ENCODE measurements at places on chromosomes 12 and 14. TPM values are rescaled to one million over a fixed set of nuclear protein-coding genes. Genes with fewer than 3 reads are reported as not detected.

The IGF1 gene
- 12.5 TPM for total RNA-seq

The GALNT6 gene
- 1.6 TPM for total RNA-seq

The OVCH1 gene
- under 0.01 TPM for total RNA-seq

The LRRC10 gene
- 0.52 TPM for total RNA-seq

The TAS2R14 gene
- 6.8 TPM for total RNA-seq

The STXBP6 gene
- total RNA-seq = 17.7 TPM

The OR6C2 gene
- not detected for total RNA-seq

The IRAK4 gene
- 7.3 TPM for total RNA-seq

The NDRG2 gene
- total RNA-seq = 162 TPM

The CACNA1C gene
- total RNA-seq = 7.3 TPM

The KERA gene
- total RNA-seq = 56.4 TPM

The RNASE8 gene
- not detected for total RNA-seq

The PPM1H gene
- total RNA-seq = 4.2 TPM

The ASB2 gene
- total RNA-seq = 16.2 TPM

The FAM181A gene
- total RNA-seq = not detected

The HIGD1C gene
- not detected for total RNA-seq

The GALNT16 gene
- total RNA-seq = 8.4 TPM

The SELPLG gene
- 3.7 TPM for total RNA-seq

The GAPDH gene
- total RNA-seq = 5,507 TPM

The SLC25A21 gene
- 2.1 TPM for total RNA-seq

The FAM186B gene
- not detected for total RNA-seq

The PTGER2 gene
- 1.6 TPM for total RNA-seq

The TROAP gene
- 3.1 TPM for total RNA-seq

The RIMBP2 gene
- 2.6 TPM for total RNA-seq

The MANSC4 gene
- not detected for total RNA-seq

The SLCO1B1 gene
- total RNA-seq = not detected

The GPN3 gene
- 21.4 TPM for total RNA-seq

The PELI2 gene
- 7.8 TPM for total RNA-seq

The CLEC4C gene
- not detected for total RNA-seq

The PAX9 gene
- 0.52 TPM for total RNA-seq

The RPL10L gene
- not detected for total RNA-seq

The CINP gene
- 24.0 TPM for total RNA-seq

The RPGRIP1 gene
- total RNA-seq = not detected

The SPIC gene
- total RNA-seq = not detected

The A2M gene
- 244 TPM for total RNA-seq

The SYNDIG1L gene
- under 0.01 TPM for total RNA-seq

The DCN gene
- 688 TPM for total RNA-seq

The GPR68 gene
- 0.52 TPM for total RNA-seq

The DLK1 gene
- 283 TPM for total RNA-seq

Measured in skeletal muscle tissue (tissue), 5 donors.